Iris pigment epithelial cell (primary cell): ENCODE measurements at places on chromosomes 7 and 10.

DNA sequence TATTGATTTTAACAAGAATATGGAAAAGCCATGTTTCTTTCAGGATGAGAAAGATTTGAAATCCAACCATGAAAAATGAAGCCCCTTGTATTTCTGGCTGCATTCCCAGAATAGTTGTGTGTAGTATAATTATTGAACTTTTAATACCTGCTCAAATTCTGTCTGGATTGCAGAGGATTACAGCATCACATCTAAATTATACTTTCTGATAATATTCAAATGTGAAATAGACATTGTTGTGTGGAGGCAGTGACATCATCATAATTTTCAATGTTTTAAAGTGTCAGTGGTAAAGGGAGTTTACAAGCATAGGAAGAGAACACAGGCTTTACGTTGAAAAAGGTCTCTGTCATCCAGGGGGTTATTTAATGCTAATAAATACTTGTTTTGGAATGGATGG lies 93.4 kb downstream of the POLL start:
- DNase-seq, result no peak

- no peak for DNase-seq
These were observed 2.6 kb upstream of the PPIF start for GRCh38 chr10:79344502-79345195.

- DNase-seq, result no peak
These were observed 432.7 kb upstream of the VSTM2A start for GRCh38 chr7:54109501-54109900.

GRCh38 chr10:62742536-62743061 lies 61.9 kb upstream of the ADO start:
- no peak for DNase-seq

GRCh38 chr7:99624484-99624883 lies 7.7 kb downstream of the ZSCAN25 start:
- DNase-seq, result no peak

DNA sequence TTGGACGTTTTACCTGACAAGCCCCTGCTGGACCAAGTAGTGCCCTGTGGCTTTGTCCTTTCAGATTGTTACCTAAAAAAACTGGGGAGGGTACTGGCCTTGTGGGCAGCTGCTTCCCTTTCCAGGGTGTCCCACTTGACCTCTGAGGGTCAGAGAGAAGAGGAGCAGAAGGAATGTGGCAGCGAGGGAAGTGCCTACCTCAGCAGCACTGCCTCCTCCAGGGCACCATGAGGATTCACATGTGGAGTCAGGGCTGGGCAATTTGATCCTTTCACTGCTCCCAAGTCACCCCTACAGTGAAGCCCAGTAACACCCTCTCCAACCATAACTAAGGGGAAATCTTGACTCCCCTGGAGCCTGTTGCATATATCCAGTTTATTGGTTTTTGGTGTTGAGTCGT lies 64.6 kb downstream of the ITGB1 start:
- no peak for DNase-seq

DNA sequence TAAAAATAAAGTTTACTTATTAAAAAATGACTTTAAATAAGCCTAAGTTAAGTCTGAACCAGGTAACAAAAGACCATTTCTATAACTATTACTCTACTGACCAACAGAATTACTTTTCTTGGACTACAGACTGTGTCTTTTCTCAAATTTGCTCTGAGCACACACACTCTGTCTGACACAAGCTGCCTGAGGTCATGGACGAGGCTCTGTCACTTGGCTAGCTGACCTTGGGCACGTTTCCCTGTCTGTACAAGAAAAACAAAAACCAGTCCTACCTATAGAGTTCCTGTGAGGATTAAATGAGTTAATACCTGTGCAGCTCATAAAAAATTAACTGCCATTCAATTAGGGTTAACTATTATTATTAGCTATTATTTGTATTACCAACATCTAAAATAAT lies 22.9 kb downstream of the ATE1 start:
- no peak for DNase-seq

GRCh38 chr10:131724891-131725580 lies 175.8 kb upstream of the PPP2R2D start:
- DNase-seq, result no peak

DNA sequence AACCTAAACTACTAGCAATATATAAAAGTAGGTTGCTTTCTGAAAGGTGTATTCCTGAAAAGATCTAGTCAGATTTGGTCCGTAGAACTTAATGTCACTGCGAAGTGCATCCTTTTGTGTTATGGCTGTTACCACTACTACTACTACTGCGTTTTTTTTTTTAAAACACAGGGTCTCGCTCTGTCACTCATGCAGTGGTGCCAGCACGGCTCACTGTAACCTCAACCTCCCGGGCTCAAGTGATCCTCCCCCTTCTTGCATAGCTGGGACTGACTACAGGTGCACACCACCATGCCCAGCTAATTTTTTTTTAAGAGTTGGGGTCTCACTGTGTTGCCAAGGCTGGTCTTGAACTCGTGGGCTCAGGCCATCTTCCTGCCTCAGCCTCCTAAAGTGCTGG lies 14.5 kb downstream of the WIPI2 start:
- no peak for DNase-seq

- DNase-seq, result no peak
These were observed 427.6 kb downstream of the THSD7A start for GRCh38 chr7:11404355-11404754.

DNA sequence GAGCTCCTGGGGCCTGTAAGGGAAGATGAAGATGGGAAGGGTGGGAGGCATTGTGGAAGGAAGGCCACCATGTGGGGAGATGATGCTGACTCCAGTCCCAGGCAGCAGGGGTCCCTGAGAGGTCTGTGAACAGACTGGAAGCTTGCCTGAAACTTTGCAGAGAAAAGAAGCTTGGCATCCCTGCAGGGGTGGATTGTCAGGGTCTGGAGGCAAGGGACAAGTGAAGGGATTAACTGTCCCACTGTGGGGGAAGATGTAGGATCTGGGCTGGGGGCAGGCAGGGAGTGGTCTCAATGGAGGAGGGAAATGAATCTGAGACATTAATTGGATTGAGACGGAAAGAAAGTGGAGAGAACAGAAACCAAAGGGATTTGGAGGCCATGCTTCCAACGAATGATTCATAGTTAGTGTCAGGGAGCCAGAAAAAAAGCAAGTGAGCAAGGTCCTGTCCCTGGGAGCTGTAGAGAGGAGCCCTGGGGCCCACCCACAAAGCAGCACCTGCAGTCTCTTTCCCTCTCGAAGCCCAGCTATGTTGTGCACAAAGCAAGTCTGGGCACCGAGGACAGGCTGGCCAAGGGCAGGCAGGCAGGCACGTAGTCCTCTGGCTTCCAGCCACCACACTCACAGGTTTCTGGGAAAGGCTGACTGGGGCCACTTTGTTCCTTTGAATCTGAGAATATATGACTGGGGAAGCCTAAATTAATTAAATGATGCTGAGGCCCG lies 4.7 kb upstream of the SLC18A3 start:
- no peak for DNase-seq

DNA sequence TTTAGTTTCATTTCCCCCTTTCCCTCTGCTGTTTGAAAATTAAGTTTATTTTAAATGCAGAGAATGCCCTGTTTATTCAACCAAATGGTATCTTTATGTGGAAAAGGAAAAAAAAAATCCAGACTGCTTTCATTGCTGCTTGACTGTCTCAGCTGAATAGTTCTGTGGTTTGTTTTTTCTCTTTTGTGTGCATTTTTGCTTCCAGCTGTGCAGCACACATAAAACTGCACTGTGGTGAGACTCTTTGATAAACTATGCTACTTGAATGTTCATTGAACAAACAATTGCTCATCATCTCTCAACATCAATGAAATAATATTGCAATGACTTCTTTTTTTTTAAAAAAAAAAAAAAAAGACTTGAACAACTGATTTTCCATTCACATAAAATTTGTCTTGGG lies 78.6 kb upstream of the GLI3 start:
- peak; percentile 72 for DNase-seq

- peak; percentile 76 for DNase-seq
These were observed at the start of gene CDK6 for GRCh38 chr7:92836489-92836999. TSS of gene CDK6 (minus strand) at chr7:92836573. CDS start at chr7:92833323, 3,250 bp downstream.

- DNase-seq, result no peak
These were observed 22.5 kb downstream of the IL2RA start for GRCh38 chr10:6039711-6040110.

GRCh38 chr7:106205621-106206222 lies 79.1 kb downstream of the NAMPT start:
- DNase-seq, result peak; percentile 45

GRCh38 chr10:88062385-88062784 lies 199.0 kb downstream of the PTEN start:
- no peak for DNase-seq

DNA sequence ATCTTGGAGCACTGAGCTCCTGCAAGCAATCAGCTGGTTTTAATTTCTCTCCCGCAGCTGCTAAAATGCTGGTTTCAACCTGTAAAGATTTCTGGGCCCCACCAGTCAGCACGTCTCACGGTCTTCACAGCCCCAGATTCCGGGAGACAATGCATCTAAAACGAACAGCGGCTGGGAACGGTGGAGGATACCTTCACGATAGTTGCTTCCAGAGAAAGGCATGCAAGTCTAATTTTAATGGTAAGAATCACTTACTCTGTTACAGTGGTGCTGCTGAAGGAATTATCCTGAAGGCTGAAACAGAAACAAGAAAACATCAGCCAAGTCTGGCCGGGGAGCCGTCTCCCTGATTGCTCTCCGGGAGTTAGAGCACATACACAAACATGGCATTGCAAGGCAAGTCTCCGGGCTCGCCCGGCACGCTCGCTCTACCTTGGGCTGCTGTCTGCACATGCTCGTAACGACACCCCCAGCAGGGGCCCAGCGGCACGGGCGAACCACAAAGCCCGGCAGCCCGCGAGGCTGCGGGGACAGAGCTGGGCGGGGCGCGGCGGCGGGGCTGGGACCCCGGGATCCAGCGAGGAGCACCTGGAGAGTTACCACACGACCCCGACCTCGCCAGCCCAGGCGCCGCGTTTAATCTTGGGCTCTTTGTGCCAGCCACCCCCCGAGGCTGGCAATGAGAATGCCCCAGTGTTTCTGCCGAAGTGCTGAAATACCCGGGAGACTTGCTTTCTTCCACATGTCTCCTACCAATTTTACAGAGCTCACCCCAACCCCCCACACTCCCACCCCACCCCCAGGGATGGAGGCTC lies at the start of gene FAM13C:
FAM13C (minus strand) TSS at position 406 of the 815 bp plus-strand sequence; CDS start at position 317, 89 bp downstream.
- DNase-seq, result peak; percentile 41

GRCh38 chr10:98267894-98268693 lies at the start of gene LOXL4:
TSS of gene LOXL4 (minus strand) at chr10:98268194. CDS start at chr10:98263019, 5,175 bp downstream.
- peak; percentile 22 for DNase-seq

- DNase-seq, result peak; percentile 20
These were observed 8.8 kb downstream of the PSD start for GRCh38 chr10:102409604-102410428.

GRCh38 chr7:150464962-150465361 lies 14.5 kb downstream of the GIMAP8 start:
- DNase-seq, result no peak

DNA sequence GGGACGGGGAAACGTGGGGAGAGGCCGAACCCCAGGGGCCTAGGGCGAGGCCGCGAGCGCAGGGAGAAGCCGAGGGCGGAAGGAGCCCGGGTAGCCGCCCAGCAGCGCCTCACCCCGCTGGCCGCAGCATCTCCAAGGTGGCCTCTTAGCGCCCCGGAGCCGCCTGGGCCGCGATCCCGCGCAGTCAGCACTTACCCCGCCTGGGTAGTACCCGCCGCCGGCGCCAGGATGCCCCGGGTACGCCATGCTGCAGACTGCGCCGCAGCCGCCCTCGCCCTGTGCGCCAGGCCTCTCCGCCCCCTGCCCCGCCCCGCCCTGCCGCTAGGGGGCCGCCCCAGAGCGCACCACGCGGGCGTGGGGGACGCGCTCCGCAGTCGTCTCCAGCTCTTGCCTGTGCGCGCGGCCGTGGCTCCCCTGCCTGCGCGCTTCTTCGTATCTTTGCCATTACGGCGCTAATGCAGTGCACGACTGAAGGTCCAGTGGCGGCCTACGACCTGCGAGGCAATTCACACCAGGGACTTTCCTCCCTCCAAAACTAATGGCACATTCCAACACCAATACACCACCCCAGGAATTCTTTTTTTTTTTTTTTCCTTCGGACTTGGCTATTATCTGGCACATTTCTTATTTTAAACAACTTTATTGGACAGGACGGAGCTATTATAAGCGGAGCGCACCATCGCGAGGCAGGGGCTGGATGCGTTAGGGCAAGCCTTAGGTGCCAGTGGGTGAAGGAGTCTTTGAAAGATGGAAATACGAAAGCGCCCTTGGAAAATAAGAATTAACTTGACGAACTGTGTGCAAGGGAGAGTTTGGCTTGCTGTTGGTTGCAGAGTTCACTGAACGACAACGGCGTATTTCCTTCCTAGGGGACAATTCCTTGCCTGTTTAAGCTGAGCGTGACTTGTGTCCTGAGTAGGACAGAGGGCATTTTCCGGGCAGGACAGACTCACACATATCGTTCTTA lies at the start of gene SRI:
SRI (minus strand) TSS at position 258 of the 967 bp plus-strand sequence; CDS start at position 246, 12 bp downstream.
- DNase-seq, result peak; percentile 79

- DNase-seq, result peak; percentile 78
These were observed 41.5 kb upstream of the NMT2 start for GRCh38 chr10:15209827-15210509.

DNA sequence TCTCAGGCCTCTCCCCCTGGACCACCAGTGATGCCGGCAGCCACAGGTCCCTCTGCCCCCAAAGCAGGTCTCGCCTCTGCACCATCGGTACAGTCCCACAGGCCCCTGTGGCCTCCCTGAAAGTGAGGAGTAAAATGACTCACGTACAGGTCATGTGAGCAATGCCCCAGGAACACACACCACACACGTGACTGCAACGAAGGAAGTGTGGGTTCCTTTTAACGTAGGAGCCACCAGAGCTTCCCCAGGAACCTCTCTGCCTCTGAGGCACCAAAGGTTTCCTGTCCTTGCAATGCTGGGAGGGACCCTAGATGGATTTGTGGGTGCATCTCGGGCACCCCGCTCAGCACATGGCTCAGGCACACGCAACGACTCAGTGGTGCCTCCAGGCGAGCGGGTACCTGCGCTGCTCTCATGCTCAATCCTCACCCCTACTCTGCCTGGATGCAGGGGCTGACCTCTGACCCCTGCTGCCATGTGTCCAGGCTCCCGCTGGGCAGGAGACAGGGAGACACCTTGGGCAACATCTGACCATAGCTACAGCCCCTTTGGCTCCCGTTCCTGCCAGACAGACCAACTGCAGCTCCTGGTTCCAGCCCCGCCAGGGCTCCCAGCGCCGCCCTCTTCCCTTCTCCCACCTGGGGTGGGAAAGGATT lies 120.7 kb downstream of the PRKAG2 start:
- peak; percentile 77 for DNase-seq

DNA sequence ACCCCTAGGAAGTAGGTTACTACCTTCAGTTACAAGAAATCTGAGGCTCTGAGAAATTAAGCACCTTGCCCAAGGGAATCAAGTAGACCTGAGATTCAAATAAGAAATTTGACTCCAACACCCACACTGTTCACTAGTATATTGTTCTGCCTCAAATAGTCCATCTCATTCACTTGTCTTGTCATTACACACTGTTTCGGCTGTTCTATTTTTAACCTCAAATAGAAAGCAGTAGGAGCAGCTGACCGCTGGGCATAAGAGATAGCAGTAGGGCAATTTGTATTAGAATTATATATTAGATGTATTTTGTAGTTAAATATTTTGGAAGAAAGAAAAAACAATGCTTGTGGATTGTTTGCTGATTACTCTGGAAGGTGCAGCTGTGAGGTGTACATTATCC lies 185.1 kb downstream of the INHBA start:
- no peak for DNase-seq
